ENCODE measurements at places on chromosomes 4 and X. TPM values are rescaled to one million over a fixed set of nuclear protein-coding genes. Genes with fewer than 3 reads are reported as not detected.
A peak's percentile ranks its signal among the peaks of the same experiment; 100 is the strongest.

DNA sequence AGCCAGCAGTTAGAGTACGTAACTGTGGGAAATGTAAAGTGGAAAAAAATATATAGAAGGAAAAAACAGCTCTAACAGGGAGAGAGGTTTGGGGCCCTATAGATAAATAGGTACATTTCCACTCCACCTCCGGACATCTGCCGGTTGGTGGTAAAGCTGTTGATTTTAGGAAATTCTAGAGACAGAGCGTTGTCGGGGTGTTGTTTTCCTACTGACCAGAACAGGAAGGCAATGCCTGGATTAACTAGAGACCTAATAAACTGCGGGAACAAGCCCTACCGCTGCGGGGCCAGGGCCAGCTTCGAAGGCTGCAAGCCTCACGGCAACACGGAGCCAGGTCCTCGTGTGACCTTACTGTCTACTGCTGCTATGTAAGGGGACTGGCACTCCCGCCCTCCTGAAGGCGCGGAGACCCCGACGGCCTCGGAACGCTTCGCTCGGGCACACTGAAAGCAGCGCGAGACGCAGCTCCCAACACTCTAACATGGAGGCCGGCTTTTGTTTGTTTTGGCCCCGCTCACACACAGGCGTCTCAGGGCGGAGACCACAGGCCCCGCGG, 702 bp upstream of the CDKN2AIP start:
- DNase-seq, result peak; percentile 46

GRCh38 chrX:17697191-17697590, 40.1 kb upstream of the SCML1 start:
- DNase-seq, result no peak

GRCh38 chrX:63350465-63350877, 661 bp downstream of the SPIN4 start:
- peak; percentile 6 for DNase-seq

- DNase-seq, result no peak
Measured at GRCh38 chrX:11446336-11446735, 153.1 kb downstream of the AMELX start.

GRCh38 chrX:17732138-17732783, 5.0 kb upstream of the SCML1 start:
- DNase-seq, result no peak

DNA sequence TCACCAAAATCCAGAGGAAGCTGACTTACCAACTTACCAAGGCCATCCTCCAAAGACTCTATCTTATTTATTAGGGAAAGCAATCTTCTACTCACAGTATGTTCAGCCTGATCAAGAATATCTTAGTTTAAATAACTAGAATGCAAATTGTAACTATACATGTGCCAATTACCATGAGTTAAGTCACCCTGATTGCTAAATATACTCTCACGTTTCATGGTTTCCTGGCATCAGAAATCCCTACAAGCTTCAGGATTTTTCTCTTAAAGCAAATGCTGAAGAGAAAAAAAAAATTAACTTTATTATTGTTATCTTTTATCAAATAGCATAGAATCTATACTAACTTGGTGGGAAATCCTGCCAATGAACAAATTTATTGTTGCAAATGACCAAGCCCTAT, 63.0 kb upstream of the MXD4 start:
- no peak for DNase-seq

DNA sequence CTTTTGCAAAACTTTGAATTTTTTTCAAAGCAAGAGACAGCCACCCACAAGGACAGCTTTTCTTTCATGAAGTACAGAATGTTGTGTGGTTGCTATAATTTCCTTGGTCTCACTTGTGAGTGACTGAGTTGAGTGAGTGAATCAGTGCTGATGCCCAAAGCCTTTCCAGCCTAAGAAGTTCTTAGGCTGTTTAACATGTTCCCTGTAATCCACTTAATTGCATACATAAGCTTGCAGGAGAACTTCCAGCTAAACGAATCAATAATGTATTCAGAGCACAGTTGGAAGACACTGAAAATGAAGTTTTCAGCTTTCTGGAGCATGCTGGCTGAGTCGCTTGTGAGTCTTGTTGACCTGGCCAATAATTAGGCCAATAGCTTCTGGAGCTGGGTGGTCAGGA, 42.0 kb upstream of the GK2 start:
- no peak for DNase-seq

DNA sequence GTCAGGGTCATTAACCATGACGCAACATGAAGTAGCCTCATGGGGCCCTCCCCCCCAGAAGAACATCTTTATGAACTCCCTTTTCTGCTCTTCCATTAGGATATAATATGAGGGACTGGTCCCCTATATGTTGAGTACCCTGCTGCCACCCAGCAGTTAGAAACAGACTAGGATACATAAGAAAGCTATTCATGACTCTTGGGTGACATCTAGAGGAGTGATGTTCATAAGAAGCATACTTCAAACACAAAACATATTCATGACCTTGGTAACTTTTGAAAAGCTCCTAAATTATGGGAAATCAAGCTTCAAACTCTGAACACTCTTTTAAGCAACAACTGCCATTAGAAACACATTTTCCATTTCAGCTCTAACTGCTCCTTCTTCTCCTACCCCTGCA, 155.2 kb upstream of the SPIN4 start:
- DNase-seq, result no peak

DNA sequence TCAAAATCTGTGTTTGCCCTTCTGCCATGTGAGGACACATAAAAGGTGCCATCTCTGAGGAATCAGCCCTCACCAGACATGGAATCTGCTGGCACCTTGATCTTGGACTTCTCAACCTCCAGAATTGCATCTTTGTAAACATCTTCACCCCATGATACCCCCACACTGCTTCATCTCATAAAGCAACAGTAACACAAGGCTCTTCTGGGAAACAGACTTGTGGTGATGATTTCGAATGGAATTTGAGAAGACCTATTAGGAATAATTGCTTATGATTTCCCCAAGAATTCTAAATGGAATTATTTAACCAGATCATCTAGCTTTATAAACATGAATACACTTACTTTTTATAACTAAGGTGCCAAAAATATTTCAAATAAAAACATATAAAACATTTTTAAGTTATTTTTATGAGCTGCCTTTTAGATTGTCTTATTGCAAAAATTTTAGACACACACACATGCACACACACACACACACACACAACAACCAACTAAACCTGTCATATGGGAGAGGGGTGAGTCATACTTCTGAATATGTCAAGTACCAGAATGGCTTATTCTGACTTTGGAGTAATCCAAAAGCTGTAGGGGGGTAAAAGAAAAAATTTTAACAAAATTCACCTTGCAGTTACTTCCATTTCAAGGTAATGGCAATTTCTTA, 82.0 kb downstream of the USP46 start:
- DNase-seq, result no peak

GRCh38 chr4:107999932-108000539, 10.3 kb downstream of the HADH start:
- DNase-seq, result no peak

Gene CXCL5
- total RNA-seq, result 1.4 TPM

Gene GPR173
- 19.1 TPM for total RNA-seq

Data from dorsolateral prefrontal cortex (tissue), 122 donors.